Stimulated activated CD4-positive, alpha-beta T cell treated with anti-CD3 and anti-CD28 coated beads, Interleukin-2, amount 100 ng/mL, for 4 hours (primary cell): ENCODE measurements at places on chromosomes 6 and 20.
A peak's percentile ranks its signal among the peaks of the same experiment; 100 is the strongest.

DNA sequence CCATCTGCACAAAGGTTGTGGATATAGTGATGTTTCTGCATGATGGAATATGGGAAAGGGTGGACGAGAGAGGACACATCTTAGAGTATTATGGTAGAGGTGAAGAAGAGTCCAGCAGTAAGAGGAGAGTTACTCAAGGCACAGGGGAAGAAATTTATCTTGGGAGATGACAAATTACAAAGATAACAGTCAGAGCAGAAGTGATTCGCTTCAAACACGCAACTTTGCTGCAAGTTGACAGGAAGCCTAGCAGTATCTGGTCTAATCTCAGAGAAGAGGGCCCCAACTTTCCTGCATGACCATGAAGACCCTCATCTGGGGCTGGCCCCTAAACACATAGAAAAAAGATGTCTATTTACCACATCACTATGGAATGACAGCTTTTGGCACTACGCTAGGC is 1.2 kb upstream of the CALHM6 start:
- DNase-seq, result no peak

DNA sequence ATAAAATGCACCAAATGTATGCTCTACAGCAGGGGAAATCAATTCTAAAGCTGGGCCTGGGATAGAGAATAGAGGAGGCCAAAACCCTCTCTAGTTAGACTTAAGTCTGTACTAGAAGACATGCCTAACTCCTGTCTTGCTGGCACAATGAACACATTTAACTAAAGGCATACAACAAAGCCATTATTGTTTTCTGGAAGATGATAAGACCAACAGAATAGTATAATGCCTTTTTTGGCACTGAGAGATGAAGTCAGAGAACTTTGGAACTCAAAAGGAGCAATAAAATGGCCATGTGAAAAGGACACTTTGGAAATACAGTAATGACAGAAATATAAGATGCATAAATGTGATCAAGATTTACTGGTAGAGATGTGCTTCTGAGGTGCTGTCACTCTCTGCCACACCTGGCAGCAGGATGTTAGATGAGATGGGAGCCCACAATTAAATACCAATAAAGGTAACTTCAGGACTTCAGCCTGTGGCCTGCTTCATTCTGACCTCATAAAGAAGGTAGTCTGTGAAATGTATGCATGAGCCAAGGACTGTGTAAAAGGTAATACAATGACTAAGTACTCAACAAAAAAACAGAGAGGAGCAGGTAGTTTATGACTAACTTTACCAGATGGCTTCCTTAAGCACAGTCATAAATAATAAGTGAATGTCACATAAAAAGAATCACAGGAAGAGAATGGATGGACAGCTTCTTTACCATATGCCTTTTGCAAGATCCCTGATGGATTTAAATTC is 333.4 kb downstream of the BCKDHB start:
- DNase-seq, result no peak

GRCh38 chr6:21005816-21006570 is 471.7 kb downstream of the CDKAL1 start:
- no peak for DNase-seq

GRCh38 chr6:97026298-97026697 is 101.8 kb downstream of the KLHL32 start:
- DNase-seq, result no peak

DNA sequence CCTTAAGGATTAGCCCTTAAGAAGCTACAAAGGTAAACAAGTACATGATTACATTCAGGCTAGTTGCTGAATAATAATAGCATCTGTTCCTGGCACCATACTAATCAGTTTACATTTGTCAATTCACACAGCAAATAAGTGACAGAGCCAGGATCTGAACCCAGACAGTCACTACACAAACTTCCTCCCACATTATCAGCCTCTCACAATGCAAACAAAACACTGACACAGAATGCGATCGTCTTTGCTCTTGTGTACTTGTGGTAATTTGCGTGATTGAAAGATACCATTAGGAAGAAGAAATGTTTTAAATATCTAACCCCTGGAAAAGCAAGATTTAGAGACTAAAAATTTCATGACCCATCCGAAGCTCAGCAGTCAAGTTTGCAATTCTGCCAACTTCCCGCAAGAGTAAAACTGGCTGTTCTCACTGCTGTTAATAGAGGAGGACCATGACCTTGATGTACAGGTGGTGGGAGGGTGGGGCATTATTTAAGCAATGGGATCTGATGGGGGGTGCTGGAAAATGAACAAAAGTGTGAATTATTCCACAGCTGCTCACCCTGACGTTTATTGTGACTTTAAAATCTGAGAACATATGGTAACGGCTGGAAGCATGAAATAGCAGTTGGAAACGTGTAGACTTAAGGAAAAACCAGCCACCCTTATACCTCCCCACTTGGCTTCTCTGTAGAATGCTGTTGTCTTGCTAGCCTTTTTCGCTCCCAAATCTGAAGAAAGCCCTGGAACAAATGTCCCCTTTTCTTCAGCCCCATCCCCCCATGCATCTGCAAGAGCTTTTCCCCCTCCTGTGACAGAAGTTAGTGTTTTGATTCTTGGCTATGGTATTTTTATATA is 95.3 kb upstream of the ARMC2 start:
- no peak for DNase-seq

- peak; percentile 44 for DNase-seq
These were observed 96.5 kb downstream of the MMS22L start for GRCh38 chr6:97186416-97186999.

GRCh38 chr6:159142531-159142930 is 26.7 kb upstream of the FNDC1 start:
- DNase-seq, result no peak

DNA sequence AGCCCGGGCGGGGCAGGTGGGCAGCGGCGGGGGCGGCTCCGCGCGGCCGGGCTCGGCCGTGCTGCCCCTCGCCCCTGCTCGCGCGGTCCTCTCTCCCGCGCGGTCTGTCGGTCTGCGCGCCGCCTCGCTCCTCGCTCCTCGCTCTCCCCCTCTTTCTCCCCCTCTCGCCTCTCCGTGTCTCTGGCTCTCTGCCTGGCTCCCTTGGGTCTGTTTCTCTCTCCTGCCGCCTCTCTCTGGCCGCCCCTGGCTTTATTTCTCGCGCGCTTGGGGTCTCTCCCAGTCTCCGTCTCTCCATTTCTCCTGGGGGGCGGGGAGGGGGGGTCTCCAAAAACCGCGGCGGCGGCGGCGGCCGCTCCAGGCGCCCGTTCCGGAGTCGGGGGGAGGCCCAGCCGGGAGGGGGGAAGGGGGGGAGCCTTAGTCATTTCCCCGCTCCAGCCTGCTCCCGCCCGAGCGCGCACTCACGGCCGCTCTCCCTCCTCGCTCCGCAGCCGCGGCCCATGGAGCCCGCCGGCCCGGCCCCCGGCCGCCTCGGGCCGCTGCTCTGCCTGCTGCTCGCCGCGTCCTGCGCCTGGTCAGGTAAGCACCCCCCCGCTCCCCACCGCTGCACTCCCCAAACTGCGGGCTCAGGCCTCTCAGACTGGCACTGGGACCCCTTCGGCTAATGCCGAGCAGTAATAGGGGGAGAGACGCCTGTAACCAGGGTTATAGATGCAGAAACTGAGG is at the start of gene SIRPA:
SIRPA (plus strand) TSS at position 457 of the 723 bp plus-strand sequence; CDS start at position 498, 41 bp downstream.
- DNase-seq, result no peak

GRCh38 chr6:148649454-148649963 is 97.3 kb upstream of the UST start:
- DNase-seq, result no peak

- DNase-seq, result no peak
These were observed 259.7 kb upstream of the CHD6 start for GRCh38 chr20:41877911-41878310.

GRCh38 chr20:21693322-21693721 is 12.1 kb upstream of the PAX1 start:
- DNase-seq, result no peak

GRCh38 chr6:133871131-133871530 is 17.8 kb upstream of the TCF21 start:
- DNase-seq, result no peak

- no peak for DNase-seq
These were observed 175.8 kb downstream of the GMPR start for GRCh38 chr6:16414205-16414604.

DNA sequence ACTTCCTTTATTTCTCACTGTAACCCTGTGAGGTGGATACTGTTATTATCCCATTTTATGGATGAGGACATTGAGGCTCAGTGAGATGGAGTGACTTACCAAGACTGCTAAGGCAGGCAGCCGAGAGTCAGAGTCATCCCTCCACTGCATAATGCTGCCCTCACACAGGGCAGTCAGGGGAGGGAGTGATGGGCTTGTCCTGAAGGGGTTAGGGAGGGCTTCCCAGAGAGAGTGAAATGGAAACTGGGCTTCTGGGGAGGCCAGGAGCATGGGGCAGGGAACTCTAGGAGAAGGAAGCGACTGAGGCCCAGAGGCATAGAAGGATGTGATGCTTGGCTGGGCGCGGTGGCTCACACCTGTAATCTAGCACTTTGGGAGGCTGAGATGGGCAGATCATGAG is 31.1 kb downstream of the TM9SF4 start:
- no peak for DNase-seq

GRCh38 chr6:12457094-12457493 is 166.9 kb downstream of the EDN1 start:
- no peak for DNase-seq
